Effector CD4-positive, alpha-beta T cell (primary cell): ENCODE measurements at places on chromosomes 11 and 22.

DNA sequence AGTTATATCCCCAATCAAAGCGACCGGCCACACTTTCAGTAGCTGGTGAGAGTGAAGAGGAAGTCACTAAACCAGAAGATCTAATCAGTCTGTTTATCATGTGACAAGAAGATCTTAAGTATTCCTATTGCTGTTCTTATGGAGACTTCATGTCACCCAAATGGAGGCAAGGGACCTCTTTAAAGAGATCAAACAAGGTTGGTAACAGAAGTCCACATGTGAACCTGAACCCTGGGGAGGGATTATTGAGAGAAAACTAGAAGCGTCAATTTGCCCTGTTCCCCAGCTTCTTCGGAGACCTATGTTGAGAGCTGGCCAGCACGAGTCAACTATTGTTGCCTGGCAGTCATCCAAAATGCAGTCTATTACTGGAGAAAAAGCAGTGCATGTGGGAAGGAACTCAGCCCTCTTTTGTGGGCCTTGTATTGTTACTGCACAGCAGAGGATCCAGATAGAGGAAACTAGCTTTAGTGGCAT is 76.9 kb upstream of the CTSC start:
- no peak for DNase-seq

GRCh38 chr11:34050581-34051348 is 766 bp upstream of the CAPRIN1 start:
- no peak for DNase-seq

- no peak for DNase-seq
These were observed 10.4 kb upstream of the SUN2 start for GRCh38 chr22:38766076-38766777.

DNA sequence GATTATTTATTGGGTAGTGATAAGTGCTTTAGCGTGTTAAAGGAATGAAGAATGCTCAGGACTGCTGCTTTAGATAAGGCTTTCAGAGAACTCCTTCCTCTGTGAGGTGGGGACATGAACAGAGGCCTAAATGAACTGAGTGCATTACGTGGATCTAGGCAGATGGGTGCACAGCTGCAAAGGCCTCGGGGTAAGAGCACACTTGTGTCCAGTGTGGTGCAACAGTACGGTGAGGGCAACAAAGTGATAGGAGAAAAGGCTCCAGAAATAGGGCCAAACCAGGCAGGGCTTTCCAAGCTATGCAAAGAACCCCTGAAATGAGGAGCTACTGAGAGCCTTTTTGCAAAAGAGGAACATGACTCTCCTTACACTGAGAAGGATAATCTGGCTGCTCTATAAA is 45.3 kb upstream of the ARHGAP32 start:
- DNase-seq, result no peak

DNA sequence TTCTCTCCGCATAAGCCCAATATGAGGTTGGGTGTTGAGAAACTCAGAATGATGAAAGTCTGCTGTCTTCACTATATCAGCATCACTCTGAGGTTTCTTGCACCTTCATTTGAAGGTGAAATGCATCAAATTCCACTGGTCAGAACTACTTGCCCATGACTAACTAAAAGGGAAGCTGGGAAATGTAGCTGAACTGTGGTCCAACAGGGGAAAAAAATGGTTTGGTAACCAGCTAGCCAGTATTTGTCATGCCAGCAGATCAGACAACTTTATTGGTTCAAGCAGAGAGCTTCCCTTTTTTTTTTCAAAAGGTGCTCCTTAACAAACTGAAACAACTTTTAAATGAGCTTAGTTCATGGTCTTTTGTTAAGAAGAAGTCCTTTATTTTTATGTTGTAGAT is 14.2 kb upstream of the PIK3C2A start:
- no peak for DNase-seq

GRCh38 chr11:85698195-85698594 is 12.2 kb upstream of the CCDC89 start:
- no peak for DNase-seq

- no peak for DNase-seq
These were observed 36.6 kb downstream of the GAS2 start for GRCh38 chr11:22703040-22703439.

GRCh38 chr22:49305966-49306631 is 521.6 kb downstream of the BRD1 start:
- DNase-seq, result no peak

- DNase-seq, result no peak
These were observed 5.4 kb downstream of the UFD1 start for GRCh38 chr22:19473578-19473977.

- DNase-seq, result no peak
These were observed 9.8 kb upstream of the POU2AF1 start for GRCh38 chr11:111388842-111389241.

- DNase-seq, result no peak
These were observed 5.2 kb upstream of the IL17RA start for GRCh38 chr22:17079572-17079971.

DNA sequence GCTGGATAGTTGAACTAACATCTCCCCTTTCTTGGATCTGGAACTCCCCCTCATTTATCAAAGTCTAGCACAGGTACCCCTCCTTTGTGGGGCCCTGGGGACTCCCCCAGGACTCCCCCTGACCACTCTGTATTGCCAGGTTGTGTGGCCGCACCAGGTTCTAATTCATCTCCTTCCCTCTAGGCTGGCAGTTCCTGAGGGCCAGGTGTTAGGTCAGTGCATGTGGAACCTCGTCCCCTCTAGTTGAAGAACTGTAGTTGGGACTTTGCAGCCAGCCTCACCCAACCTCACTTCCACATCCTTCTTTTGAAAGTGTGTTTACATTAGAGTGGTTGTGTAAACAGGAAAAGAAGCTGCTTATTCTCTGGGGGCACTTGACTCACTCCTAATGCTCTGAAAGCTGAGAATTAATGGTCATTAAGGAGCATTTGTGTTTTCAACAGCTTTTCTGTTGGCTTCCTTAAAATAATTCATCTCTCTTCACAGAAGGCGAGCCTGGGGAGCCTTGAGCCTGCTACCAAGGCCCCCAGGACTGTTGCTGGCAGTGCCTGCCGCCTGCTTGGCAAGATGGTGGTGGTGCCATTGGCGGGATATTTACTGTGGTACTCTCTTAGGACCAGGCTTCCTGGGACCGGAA is 11.8 kb downstream of the UPB1 start:
- DNase-seq, result no peak

DNA sequence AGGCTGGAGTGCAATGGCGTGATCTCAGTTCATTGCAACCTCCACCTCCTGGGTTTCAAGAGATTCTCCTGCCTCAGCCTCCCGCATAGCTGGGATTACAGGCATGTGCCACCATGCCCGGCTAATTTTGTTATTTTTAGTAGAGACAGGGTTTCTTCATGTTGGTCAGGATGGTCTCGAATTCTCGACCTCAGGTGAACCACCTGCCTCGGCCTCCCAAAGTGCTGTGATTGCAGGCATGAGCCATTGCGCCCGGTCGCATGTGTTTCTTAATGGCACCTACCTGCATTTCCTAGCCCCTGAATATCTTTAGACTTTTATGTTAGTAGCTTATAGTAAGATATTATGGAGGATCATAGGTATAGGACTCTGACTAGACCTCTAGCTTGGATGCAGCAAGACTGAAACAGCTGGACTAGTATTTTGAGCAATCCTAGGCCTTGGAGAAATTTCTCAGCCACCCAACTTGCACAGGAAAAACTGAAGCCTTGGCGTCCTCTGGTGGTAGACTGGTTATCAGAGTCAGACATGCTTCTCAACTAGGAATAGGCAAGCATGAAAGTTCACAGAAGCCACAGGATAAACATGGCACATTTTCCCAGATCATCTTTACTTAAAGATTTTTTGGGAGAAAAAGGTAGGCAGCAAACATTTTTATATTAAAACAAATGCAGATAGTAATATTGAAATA is 22.7 kb upstream of the C1QTNF4 start:
- DNase-seq, result no peak

GRCh38 chr11:46427364-46427763 is 35.8 kb upstream of the CHRM4 start:
- DNase-seq, result no peak

DNA sequence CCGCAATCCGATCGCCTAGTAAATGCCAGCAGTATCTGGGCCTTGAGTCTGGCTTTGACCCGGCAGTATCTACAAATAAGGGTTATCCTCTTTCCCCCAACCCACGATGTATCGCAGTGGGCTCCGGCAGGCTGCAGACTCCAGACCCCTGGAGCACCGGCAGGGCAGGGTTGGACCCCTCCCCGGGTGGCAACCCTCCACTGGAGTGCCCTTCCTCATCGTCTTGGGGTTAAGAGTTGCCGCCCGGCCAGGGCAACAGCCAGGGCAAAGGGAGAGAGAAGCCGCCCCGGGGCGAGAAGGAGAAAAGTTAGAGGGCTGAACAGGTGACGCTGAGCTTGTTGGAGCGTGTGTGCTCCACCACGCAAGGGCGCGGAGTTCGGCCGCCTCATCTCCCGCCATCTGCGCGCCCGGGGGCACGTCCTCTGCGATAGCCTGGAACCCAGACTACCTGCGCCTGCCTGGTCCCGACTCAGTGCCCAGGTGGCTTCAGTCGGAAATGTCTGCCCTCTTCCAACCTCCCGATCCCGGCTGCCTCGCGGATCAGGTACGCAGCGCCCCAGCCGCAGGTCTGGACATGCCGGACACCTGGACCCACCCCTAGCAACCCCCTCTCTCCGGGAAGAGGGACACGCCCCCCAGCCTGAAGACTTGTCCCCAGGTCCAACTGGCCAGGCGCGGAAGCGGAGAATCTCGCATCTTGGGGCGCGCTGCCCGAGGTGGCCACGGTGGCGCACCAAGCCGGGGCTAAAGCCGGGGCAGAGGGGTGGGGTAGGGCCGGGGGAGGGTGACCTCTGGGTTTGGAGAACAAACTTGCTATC is 1.2 kb downstream of the DSCAML1 start:
- no peak for DNase-seq

DNA sequence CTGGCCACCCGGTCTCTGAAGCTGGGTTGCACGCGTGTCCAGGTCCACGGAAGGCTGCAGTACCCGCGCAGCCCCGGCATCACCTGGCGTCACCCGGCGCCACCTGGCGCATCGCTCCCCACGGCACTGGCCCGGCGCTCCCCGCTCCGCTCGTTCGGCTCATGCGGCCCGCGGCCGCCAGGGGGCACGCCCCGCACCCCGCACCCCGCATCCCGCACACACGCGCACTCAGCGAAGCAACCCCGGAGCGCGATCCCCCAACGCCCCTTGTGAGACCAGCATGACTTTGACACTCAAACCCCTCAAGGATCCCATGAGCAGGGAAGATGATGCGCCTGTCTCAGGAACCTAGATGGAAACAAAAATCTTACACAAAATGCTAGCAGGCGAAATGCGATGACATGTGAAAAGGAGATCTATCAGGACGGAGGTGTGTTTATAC is 11.9 kb downstream of the B3GNT6 start:
- peak; percentile 36 for DNase-seq

DNA sequence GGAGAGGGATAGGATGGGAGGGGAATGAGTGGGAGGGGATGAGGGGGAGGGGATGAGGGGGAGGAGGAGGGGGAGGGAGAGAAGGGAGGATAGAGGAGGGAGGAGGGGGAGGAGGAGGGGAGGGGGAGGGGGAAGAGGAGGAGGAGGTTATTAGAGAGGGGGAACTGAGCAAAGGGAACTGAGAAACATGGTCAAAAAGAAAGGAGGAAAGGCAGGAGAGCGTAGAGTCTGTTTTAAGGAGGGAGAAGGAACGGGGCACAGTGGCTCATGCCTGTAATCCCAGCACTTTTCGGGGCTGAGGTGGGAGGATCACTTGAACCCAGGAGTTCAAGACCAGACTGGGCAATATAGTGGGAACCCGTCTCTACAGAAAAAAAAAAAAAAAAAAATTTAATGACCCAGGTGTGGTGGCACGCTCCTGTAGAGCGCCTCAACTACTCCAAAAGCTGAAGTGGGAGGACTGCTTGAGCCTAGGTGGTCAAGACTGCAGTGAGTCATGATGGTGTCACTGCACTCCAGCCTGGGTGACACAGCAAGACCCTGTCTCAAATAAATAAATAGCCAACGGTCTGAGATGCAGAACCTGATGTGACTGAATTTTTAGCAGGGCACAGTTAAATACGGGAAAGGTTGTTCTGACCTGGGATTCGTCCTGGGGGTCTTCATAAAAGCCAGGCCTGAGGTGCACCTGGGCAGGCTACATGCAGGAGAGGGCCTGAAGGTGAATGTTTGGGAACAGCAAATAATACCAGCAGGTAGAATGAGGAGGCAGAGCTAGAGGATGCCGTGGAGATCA is 4.0 kb downstream of the B3GNT6 start:
- no peak for DNase-seq

DNA sequence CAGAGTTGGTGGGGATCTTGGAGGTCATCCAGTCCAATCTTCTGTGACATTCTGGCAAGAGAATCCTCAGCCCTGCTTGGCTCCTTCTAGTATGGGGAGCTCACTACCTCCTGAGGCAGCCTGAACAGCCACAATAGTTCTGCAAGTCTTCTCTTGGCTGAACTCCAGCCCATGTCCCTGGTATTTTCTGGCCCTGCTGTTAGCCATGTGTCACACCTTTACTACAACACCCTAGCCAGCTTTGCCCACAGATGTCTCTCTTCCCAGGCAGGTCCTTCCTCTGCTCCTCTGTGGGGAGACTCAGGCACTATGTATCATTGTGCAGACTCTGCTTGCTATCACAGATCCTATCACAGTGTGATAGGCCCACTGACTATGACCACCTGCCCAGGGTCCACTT is 297.7 kb downstream of the CTTN start:
- no peak for DNase-seq

DNA sequence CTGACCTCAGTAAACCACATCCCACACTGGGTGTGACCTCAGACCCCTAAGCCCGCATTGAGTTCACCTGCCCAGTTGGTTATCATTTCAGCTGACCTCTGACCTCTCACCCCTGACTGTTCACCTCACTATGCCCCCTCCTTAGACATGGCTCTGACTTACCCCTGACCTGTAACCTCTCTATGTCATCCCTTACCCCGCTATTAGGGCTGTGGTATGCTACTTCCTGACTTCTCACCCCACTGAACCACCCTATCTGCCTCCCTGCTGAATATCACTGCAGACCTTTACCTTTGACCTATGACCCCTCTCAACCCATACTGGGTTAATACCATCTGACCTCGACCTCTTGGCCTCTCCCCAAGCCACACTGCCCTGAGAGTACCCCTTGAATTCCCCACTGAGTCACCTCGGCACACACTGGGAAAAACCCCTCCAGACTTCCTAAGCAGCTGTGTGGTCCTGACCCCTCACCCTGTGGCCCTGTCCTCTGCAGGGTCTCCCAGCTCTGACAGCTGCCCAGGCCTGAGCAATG is 8.3 kb downstream of the PLCB3 start:
- DNase-seq, result no peak

- DNase-seq, result no peak
These were observed 38.0 kb downstream of the EXT2 start for GRCh38 chr11:44133335-44133946.

GRCh38 chr11:10990160-10990559 is 132.3 kb upstream of the ZBED5 start:
- no peak for DNase-seq

- DNase-seq, result peak; percentile 36
These were observed 28.7 kb downstream of the CHRDL2 start for GRCh38 chr11:74702383-74703007.
